IMR-90 (cell line): ENCODE measurements at places on chromosomes 1 and 21. TPM values are rescaled to one million over a fixed set of nuclear protein-coding genes. Genes with fewer than 3 reads are reported as not detected.
A peak's percentile ranks its signal among the peaks of the same experiment; 100 is the strongest.

DNA sequence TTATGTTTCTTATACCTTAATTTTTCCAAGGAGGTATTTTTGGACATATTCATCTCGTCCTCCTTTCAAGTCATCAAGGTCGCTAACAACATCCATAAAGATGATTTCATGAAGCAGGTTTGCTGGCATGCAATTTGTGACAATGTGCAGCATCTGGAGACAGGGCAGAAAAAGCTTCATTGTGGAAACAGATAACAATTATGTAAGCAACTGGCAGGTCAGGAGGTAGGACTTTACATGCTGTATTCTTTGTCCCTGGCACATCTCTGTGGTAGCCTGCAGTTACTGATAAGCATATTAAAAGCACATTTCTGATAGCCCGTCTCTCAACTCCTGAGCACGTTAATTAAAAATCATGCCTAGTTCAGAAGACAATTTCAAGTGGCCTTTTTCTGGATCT is 156.8 kb downstream of the LEPR start:
- no peak for DNase-seq

DNA sequence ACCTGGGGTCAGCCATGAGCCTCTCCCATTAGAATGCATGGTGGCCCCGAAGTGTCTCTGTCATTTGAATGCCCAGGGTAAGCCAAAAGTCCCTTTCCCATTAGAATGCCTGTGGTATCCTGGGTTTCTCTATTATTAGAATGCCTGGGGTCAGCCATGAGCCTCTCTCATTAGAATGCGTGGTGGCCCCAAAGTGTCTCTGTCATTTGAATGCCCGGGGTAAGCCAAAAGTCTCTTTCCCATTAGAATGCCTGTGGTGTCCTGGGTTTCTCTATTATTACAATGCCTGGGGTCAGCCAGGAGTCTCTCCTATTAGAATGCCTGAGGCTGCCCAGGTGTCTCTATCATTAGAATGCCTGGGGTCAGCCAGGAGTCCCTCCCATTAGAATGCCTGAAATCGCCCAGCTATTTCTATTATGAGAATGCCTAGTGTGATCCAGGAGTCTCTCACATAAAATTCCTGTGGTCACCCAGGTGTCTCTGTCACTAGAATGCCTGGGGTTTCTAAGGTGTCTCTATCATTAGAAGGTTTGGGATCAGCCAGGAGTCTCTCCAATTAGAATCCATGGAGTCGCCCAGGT is 65.5 kb downstream of the RNF187 start:
- no peak for DNase-seq

DNA sequence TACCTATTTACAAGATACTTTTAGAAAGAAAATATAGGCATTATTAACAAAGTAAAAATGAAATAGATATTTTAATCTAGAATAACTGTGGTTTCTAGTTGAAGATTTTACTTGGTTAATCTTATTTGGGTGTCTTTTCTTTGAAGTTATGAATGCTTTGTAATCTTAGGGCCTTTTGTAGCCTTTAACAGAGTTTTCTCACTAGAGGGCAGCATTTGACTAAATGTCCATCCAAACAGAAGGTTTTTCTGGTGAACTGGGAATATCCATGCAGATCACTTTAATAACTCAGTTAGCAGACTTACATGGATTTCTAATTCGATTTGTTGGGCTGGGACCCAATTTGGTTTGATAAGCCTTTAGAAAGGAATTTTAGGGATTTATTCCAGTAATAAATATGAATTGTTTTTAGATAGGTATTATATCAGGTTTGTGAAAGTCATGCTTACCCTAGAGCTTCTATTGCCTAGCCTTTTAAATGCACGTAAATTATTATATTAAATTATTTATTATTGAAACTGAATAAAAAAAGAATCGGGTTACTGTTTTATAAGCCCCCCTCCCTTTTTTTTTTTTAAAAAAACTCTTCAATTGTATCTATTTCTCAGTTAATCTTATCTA is 119.7 kb downstream of the ZNF326 start:
- peak; percentile 49 for DNase-seq

DNA sequence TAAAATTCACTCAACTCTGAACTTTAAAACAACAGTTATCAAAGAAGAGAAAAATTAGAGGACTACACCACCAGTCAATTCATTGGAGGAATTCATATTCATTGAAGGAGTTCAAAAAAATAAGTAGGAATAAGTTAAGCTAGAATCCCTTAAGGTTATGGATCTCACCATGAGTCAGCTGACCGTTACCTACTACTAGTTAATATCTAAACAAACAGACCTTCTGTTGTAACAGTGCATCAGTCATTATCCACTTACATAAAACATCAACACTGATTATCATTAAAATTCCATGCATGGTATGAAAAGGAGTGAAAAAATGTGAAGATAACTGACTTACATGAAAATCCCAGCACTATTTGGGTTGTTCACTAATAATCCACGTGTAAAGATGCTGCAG is 44.9 kb downstream of the FOXJ3 start:
- DNase-seq, result peak; percentile 50

- DNase-seq, result peak; percentile 42
Observed at GRCh38 chr1:111776391-111776790, 20.7 kb downstream of the DDX20 start.

- DNase-seq, result peak; percentile 86
Observed at GRCh38 chr1:215160351-215160750, 77.8 kb downstream of the KCNK2 start.

DNA sequence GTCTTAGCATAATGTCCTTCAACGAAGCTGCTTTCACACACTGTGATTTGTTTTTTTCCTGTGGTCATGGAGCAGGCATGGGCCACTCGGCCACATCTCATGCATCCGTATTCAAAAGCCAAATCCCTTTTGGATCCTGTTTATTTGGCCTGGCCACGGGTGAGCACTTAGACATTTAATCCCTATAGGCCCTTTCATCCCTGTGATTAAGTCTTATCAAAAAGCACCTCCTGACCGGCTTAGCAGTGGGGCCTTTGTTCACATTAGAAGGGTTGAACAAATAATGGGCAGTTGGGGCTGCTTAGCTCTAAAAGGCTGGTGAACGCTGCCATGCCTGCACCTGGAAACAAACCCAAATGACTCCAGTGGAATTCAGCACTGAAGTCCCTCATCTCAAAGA is 2.0 kb downstream of the KCNE2 start:
- no peak for DNase-seq

DNA sequence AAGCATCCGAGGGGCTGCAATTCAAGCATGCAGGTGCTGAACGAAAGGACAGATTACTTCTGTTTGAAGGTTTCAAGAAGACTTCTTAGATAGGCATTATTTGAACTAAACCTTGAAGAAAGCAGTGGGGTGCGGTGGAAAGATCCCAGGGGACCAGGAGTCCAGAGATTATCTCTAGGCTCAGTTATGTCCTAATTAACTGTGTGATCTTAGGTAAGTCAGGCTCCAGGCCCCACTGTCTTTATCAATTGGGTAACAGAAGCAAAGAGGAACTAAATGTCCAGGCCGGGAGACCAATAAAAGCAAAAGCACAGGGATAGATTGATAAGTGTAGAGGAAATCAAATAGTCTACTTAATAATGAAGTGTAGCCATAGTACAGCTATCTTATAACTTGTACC is 72.9 kb upstream of the CDC42BPA start:
- DNase-seq, result no peak

GRCh38 chr1:190679044-190679443 is 201.4 kb upstream of the BRINP3 start:
- peak; percentile 3 for DNase-seq

GRCh38 chr21:14526836-14527695 is 19.0 kb downstream of the SAMSN1 start:
- DNase-seq, result no peak

GRCh38 chr1:150548632-150549495 is at the start of gene ADAMTSL4:
Gene ADAMTSL4, plus strand, starts transcription at chr1:150549408. Its CDS starts 2,881 bp downstream, at chr1:150552289.
- peak; percentile 78 for DNase-seq

- DNase-seq, result peak; percentile 6
Observed at GRCh38 chr1:42380586-42381279, at the start of gene RIMKLA. Gene RIMKLA, plus strand, starts transcription at chr1:42380792. Its CDS starts 143 bp downstream, at chr1:42380935.

DNA sequence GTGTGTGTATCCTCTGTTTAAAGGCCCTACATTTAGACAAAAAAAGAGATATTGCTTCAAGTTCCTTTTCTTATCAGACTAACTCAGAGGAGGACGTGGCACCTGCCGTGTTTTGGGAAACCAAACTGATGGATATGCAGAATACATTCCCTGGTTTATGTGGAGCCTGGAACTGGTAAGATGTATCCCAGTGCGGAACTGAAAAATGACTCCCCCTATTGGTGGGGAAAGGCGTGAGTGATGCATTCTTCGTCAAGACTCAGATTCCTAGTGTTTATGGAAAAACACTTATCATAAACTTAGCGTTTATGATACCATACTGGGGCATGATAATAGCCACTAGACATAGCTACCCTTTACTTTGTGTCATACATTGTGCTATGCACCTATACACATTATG is 154.2 kb downstream of the ZNF326 start:
- DNase-seq, result no peak

COX20 gene
- polyA plus RNA-seq, result 27.0 and 27.5 TPM in 2 replicates

DAB1 gene
- 0.41 and 0.53 TPM in 2 replicates for polyA plus RNA-seq

FAM229A gene
- polyA plus RNA-seq, result 3.9 and 4.3 TPM in 2 replicates

KCNJ15 gene
- 0.07 TPM in 1 of 2 replicates, not detected in the other for polyA plus RNA-seq
